ENCODE measurements at places on chromosomes 3 and 15. TPM values are rescaled to one million over a fixed set of nuclear protein-coding genes. Genes with fewer than 3 reads are reported as not detected.

The SLC28A2 gene
- not detected for total RNA-seq

The TRH gene
- total RNA-seq = not detected

The LAMB2 gene
- 0.05 TPM for total RNA-seq

The SLC15A2 gene
- total RNA-seq = 14.4 TPM

The DPH6 gene
- total RNA-seq = 16.4 TPM

The TICRR gene
- total RNA-seq = not detected

The NAA50 gene
- 116 TPM for total RNA-seq

The IL17RE gene
- 0.34 TPM for total RNA-seq

The TMEM212 gene
- not detected for total RNA-seq

The IGSF11 gene
- not detected for total RNA-seq
